ENCODE measurements at places on chromosomes 7 and 10. TPM values are rescaled to one million over a fixed set of nuclear protein-coding genes. Genes with fewer than 3 reads are reported as not detected.

The MTG1 gene
- 84.8 TPM for total RNA-seq

DNA sequence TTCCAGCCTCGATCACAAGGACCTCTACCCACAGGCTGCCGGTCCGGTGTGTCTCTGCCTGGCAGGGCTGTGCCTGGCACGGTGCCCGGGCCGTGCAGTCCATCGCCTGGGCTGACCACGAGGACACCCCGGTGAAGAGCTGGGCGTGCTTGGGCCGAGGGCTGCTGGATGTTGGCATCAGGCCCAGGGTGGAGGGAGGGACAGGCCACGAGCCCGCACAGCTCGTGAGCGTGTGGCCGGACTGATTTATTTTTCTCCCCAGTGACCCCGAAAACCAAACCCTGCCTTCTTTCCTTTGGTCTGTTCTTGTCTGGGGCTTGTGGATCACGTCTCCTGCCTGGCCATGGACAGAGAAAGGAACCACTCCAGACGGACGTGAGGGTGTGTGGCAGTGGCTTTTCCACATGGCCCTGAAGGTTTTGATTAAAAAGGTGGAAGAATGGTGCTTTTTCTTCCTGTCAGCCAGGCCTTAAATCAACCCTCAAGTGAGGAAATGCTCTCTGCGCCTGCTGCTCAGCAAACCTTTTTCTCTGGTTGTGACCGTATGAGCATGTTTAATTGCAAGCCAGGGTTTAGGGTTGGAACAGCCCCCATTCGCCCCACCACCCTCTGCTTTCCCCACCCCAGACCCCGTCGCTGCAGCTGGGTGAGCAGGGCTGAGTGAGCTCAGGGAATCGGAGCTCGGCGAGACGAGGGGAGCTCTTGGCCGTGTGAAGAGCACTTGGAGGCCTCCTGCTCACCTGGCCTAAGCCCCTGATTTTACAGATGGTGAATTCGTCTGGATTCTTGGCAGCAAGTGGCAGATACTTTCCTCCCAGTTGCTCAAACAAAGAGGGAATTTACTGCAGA lies 130.1 kb downstream of the RGS10 start:
- DNase-seq, result peak; percentile 84
- H3K27ac ChIP-seq, result peak overlapping the region; percentile 68
- no peaks in the 10 kb centered on the region for H3K36me3 ChIP-seq
- H3K27me3 ChIP-seq, result no peaks in the 10 kb centered on the region

GRCh38 chr10:70508912-70509756 lies 30.6 kb downstream of the PALD1 start:
- no peak overlapping the region for H3K27ac ChIP-seq
- peaks cover 39% of the 10 kb centered on the region for H3K4me1 ChIP-seq
- no peaks in the 10 kb centered on the region for H3K36me3 ChIP-seq
- H3K27me3 ChIP-seq, result no peaks in the 10 kb centered on the region
- H3K4me3 ChIP-seq, result no peak overlapping the region

GRCh38 chr7:49001610-49002033 lies 77.3 kb downstream of the CDC14C start:
- H3K4me3 ChIP-seq, result no peak overlapping the region
- H3K27ac ChIP-seq, result no peak overlapping the region
- no peaks in the 10 kb centered on the region for H3K36me3 ChIP-seq
- H3K4me1 ChIP-seq, result no peaks in the 10 kb centered on the region
- DNase-seq, result peak; percentile 56

- no peak for DNase-seq
- H3K27me3 ChIP-seq, result no peaks in the 10 kb centered on the region
- no peaks in the 10 kb centered on the region for H3K4me1 ChIP-seq
- no peak overlapping the region for H3K27ac ChIP-seq
- no peak overlapping the region for H3K4me3 ChIP-seq
These were observed 15.5 kb upstream of the JAZF1 start for GRCh38 chr7:28195910-28196620.

The ZPBP gene
- 67.0 TPM for total RNA-seq

DNA sequence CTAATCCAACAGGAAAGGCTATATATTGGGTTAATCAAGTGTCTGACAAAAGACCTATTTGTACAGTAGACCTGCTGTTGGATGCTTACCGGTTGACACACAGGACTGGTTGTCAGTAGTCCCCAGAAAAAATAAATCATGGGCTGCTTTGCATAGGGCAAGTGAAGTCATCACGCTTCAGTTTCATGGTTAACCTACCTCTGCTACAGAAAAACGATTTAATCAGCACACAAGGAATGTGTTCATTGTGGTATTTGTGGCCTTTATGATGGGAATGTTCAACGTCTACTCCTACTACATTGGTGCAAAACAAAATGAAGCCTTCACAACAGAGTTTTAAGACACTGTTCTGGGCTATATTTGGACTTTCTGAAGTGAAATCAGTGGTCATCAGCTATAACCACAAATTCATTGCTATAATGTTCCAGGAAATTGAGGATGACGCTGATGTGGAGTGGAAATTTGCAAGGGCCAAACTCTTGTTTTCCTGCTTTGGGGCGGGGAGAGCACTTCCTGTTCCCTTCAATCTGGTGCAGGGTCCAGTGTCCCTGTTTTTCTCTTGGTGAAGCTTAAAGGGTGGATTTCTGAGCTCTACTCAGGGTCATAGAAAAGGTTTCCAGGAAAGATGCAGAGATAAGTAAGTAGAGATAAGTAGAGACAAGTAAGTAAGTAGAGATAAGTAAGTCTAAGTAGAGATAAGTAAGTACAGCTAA lies 39.3 kb upstream of the GGCT start:
- H3K27me3 ChIP-seq, result no peaks in the 10 kb centered on the region
- H3K4me3 ChIP-seq, result no peak overlapping the region
- no peak for DNase-seq
- no peaks in the 10 kb centered on the region for H3K4me1 ChIP-seq
- H3K27ac ChIP-seq, result no peak overlapping the region

- no peak for DNase-seq
- no peaks in the 10 kb centered on the region for H3K36me3 ChIP-seq
- H3K27me3 ChIP-seq, result no peaks in the 10 kb centered on the region
- H3K4me3 ChIP-seq, result no peak overlapping the region
- H3K4me1 ChIP-seq, result no peaks in the 10 kb centered on the region
These were observed 312.6 kb downstream of the PLXDC2 start for GRCh38 chr10:20128811-20129210.

DNA sequence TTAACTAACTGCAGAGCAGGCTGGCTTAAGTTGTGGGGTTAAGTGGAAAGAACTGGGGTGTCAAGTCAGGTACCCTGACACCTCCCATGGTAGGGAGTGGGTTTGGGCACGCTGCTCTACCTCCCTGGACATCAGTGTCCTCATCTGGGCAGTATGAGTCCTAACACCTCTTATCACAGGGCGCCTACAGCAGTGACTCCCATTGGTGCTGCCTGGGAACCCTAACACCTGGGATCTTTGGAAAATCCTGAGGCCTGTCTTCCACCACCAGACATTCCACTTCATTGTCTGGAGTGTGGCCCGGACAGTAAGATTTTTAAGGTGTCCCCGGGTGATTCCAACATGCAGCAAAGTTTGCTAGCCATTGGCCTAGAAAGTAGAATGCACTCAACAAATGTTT lies 239.1 kb downstream of the SKAP2 start:
- no peaks in the 10 kb centered on the region for H3K27me3 ChIP-seq
- H3K4me3 ChIP-seq, result no peak overlapping the region
- no peak for DNase-seq
- H3K36me3 ChIP-seq, result no peaks in the 10 kb centered on the region
- H3K27ac ChIP-seq, result no peak overlapping the region

GRCh38 chr10:107144490-107144889 lies 20.0 kb downstream of the SORCS1 start:
- no peak overlapping the region for H3K27ac ChIP-seq
- H3K4me1 ChIP-seq, result no peaks in the 10 kb centered on the region

DNA sequence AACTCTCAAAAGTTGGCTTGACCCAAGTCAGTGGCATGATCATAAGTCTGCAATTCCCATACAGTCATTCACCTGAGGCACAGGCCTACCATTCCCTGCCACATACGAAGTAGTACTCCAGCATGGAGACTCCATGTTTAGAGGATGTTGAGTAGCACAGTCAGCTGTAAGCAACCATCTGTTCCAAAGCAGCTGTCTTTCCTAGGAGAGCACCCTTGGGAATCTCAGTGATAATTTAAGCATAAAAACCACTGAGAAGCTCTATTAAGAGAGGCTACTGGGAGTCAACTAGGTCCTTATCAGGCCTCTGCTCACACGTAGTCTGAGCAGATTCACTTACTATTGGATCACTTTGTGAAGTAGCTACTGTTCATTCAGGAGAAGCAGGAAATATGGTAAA lies 61.6 kb upstream of the UNC5B start:
- no peak overlapping the region for H3K27ac ChIP-seq
- no peaks in the 10 kb centered on the region for H3K27me3 ChIP-seq
- no peak for DNase-seq
- no peak overlapping the region for H3K4me3 ChIP-seq
- H3K36me3 ChIP-seq, result no peaks in the 10 kb centered on the region
- H3K4me1 ChIP-seq, result no peaks in the 10 kb centered on the region
